Central memory CD4-positive, alpha-beta T cell (primary cell): ENCODE measurements at places on chromosomes 1 and 21.

DNA sequence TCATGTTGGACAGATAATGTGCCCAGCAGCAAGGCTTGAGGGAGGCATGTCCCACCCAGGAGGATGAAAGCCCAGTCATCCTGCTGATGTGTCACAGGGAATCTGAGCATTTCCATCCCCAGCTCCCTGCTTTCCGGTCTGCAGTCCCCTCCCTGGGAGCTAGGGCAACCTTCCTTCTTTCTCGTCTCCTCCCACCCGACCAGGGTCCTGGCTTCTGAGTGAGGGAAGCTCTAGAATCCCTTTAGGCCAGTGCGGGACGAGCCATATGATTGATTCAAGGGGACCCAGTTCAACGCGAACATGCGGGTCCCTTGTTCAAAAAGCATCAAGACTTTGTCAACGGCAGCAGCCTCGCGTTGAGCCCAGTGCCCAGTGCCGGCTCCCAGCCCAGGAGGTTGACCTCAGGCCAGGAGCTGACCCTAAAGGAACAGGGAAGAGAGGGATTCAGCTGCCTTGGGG, 96.7 kb upstream of the TMPRSS2 start:
- no peak for DNase-seq

DNA sequence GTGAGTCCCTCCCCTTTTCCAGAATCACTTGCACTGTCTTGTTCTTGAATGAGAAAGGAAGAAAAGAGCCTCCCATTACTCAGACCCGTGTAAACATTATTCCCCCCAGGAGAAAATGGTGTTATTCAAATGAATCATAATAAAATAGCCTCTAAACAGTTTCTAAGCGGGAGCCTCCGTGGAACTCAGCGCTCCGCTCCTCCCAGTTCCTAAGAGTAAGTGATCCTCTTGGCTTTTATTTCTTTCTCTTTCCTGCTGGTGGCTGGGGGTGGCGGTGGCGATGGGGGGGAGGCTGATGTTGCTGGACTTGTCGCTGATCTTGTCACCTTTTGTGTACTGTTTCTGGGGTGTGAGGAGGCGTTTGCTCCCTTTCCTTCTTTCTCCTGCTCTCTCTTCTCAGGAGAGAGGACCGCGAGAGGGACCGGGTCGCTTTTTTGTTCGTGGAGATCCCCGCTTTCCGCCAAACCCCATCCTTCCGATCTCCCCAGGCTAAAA, 781 bp downstream of the PROX1 start:
- DNase-seq = no peak

- DNase-seq = no peak
These were observed 837 bp upstream of the C1QB start for GRCh38 chr1:22651941-22652856.

DNA sequence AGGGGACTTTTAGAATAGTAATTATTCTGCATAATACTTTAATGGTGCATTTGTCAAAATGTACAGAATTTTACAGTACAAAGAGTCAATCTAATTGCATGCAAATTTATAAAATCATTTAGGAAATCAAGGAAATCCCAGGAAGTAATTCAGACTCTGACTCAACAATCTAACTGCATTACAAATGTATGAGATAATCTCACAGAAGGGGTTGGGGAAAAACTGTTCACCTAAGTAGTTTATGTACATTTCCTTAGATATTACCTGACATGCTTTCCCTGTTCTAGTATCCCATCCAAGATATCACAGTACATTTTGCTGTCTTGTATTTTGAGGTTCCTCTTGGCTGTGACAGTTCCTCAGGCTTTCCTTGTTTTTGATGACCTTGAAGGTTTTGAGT, 4.7 kb downstream of the CRB1 start:
- no peak for DNase-seq

- DNase-seq = no peak
These were observed 25.4 kb upstream of the ADARB1 start for GRCh38 chr21:45048968-45049367.

DNA sequence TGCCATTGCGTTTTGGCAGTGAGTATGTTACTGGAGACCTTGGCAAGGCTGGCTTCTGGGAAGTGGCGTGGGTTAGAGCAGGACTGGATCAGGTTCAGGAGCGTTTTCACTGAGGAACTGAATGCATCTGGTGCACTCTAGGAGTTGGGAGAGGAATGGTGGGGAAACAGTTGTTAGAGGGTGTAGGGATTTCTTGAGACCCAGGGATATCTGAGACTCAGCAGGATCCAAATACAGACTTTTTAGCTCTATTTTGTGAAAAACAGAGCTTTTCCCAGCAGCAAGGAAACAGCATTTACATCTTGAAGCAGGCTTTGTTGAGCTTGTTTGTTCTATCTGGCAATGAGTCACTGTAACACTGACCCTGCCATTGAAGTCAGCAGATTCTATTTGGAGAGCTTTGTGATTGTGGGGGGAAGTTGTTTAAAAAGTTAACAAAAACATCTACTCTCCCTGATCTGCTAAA, 56.9 kb upstream of the NRIP1 start:
- no peak for DNase-seq
